HL-60 (cell line): ENCODE measurements at places on chromosomes 3 and 15.
A peak's percentile ranks its signal among the peaks of the same experiment; 100 is the strongest.

GRCh38 chr3:128011140-128011539 lies 41.1 kb upstream of the SEC61A1 start:
- DNase-seq: no peak

DNA sequence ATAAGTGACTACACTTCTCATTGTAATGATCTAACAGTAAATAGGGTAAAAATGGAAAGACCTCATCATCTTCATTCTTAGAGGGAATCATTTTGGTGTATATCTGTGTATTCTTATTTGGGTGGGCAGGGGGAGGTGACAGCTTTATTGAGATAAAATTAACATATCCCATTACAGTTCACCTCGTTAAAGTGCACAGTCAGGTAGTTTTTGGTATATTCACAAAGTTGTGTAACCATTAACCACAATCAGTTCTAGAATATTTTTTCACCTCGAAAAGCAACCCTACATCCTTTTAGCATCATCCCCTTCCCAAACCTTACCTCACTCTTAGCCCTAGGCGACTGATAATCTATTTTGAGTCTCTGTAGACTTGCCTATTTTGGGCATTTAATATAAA lies 8.1 kb downstream of the PIAS1 start:
- no peak for DNase-seq

DNA sequence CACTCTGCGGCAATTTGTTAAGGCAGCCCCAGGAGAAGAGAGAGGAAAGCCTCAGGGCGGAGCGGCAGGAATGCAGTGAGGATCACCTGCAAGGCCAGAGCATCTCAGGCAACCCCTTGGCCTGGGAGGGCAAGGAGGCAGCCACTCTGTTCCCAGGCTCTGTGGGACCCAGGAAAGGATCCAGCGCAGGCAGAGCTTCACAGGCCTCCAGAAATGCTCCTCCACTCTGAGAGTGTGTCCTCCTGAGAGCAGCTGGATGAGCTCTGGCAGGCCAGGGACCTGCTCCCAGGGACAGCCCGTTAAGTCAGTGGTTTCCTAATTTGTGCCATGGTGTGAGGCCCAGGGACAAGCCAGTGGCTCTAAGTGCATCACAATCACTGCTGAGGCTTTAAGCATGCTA lies 35.2 kb downstream of the RAB6B start:
- DNase-seq: no peak

GRCh38 chr3:94524102-94524919 lies 461.4 kb downstream of the NSUN3 start:
- no peak for DNase-seq

DNA sequence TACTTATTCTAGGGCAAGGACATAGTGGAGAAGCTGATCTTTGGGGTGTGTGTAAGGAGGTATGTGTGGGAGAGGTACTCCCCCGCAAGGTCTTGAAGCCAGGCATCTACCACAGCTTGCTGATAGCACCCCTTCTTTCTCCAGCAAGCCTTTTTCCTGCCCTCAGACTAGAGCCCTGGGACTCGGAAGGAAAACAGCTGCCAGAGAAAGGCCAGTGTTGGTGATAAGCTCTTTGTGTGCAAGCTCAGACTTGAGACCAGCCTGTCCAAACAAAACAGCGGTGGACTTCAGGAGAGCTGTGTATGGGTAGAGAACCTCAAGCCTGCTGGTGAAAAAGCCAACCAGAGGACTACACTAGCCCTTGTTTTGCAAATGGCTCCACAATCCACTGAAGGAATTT lies 1028.6 kb downstream of the MCTP2 start:
- DNase-seq: no peak

DNA sequence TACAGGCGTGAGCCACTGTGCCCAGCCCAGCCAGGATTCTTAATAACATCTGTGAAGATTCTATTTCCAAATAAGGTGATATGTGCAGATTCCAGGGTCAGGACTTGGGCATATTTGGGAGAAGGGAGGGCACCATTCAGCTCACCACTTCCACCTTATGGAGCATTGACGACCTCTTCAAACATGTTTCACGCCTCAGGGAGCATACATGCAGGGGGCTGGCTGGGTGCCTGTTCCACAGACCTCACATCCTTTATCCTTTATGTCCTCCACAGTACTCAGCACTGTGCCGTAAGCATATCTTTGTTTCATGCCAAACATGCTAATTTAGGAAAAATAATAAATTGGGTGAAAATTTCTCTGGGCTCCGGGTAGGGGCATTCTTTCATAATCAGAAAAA lies 229.0 kb downstream of the THSD4 start:
- no peak for DNase-seq

DNA sequence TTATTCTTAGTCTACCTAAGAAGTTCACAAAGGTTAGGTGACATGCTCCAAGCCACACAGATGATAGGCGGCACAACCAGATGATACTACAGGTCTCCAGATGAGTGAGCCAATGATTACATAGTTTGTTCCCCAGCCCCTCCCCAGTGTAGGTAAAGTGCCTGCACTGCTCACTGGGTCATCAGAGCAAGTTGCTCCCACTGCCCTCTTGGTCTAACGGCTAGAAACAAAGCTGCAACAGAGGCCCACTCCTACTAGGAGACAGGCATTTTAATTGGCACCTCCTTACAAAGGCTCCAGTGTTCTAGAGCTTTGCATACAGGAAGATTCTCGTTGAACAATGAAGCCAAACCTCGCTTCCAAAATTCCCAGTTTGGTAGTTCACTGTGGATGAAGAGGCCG lies 47.3 kb downstream of the TMEM44 start:
- DNase-seq: no peak

DNA sequence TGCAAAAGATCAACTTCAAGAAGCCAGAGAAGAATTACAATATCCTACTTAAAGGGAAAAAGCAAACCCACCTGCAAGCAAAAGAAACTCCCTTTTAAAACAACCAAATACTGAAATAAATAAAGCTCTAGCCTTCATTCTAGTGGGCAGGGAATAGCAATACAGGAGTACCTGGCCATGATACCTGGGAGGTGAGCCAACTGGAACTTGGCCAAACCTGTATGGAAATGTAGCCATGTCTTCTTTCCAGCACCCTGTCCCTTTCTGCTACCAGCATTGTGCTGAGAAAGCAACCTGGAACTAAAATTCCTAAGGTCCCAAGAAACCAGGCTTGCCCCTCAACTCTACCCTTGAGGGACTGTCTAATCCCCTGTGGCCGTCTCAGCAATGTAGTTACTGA lies 530.0 kb downstream of the EPHB1 start:
- DNase-seq: no peak

DNA sequence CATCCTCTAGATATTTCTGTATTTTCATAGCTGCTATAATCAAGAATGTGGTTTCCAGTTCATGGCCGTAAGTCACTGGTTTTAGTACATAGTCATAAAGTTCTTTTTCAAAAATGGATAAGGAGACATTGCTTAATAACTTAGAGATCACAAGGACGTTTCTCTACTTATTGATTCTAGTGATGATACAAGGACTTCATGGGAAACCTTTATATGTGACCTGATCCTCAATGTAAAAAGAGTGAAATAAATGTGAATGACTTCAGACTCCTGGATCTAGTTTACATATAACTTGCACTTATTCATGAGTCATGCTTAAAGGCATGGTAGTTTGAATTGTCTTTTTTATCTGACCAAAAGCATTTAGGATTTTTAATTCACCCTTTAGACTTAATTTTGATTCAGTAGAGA lies 35.2 kb downstream of the TSC22D2 start:
- DNase-seq: no peak

DNA sequence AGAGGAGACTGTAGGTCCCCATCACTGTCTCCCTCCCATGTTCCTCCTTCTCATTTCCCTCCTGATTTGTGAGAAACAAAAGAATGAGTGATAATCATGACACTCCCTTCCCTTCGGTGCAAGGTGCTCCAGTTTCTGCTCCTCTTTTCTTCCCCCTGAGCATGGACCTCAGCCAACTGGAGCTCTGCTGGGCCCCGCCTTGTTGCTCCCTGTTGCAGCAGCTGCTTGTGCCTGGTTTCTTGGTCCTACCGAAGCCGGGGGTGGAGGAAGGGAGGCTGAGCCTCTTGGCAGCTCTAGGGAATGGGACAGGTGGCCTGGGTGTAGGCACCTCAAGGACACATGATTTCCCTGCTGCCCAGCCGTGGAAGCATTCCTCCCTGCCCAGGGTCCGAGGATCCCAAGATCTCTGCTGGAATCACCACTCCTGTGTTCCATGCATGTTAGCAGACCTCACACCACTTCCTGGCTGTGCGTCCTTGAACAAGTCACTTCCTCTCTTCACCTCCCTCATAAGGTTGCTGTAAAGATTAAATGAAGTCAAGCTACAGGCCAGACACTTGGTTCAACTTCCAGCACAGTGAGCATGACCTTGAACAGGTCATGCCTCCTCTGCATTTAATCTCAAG lies 131.6 kb upstream of the ABHD17C start:
- DNase-seq: no peak

GRCh38 chr3:11155341-11156025 lies 1.2 kb downstream of the HRH1 start:
- peak; percentile 44 for DNase-seq

DNA sequence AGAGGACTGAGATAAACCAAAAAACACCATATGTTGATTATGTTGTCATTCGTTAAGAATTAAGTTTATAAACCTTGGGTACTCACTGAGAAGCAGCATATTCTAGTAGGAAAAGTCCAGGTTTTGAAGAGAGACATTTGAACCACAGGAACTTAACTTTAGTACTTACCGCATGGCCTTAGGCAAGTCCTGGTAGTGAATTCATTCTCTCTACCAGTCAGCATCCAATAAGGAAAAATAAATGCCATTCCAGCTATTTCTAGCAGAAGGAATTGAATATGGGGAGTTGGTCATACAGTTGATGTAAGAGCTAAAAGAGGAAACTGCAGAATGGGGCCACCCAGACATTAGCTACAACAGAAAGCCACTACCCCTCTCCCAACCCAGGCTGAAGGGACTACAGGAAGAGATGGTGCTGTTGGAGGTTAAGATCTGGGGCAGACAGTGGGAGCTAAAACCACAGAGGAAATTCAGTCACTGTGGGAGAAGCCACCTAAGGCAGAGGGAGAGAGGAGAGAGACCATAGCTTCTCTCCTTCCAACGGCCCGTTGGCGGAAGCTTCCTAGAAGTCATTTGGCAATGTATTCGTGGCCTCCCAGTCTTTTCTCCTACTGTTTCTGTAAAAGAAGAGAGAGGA lies 133.8 kb upstream of the RARB start:
- DNase-seq: peak; percentile 85

DNA sequence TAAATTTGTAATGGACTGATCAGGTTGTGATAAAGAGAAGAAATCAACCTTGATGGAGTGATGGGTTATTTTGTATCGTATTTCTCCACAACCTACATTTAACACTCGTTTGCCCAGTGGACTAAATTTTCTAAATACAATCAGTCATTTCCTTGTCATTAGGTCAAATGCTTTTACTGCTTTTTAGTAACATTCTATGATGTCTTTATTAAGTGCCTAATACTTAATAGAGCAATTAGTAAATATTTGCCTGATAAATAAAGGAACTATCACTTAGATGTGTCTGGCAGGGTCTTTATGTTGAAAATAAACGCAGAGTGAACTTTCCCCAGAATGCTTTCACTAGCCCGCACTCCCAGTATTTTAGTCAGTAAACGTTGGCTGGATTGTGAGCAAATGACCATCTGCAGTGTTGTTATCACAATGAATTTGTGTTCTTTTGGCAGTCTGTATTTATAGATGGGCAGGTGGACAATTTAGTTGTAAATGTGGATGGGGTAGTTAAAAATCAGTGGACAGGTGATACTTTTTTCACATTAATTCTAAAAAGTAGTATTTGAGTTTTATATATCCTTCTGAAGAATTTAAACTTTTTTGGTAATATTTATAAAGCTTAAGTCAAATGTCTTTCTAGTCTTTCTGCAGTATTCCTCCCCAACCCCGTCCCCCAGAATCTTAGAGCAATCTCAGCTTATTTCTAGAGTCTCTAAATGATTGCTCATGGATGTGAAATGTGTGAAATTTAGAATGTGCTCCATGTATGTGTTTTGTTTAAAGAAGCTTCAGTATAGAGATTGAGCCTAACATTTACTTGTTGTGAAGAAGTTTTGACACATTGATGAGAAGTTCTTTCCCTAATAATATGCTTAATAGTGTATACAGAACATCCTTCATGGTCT lies 4.9 kb downstream of the USP3 start:
- no peak for DNase-seq

DNA sequence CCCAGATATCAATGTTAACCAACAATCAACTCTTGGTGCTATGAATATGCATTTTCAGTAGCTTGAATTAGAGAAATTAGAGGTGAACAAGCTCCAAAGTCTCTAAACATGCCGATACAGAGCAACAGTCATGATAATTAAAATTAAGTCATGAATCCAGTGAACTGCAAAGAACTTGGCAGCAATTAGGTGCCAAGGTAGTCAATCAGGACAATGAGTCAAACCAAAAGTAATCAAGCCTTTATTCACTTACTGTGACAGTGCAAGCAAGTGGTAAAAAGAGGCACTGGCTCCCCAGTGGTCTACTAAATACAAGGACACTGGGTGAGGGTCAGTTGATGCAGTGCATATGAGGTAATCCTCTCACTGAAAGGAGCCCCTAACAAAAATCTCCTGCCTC lies 1.8 kb downstream of the ZNF770 start:
- DNase-seq: no peak

GRCh38 chr3:101762041-101762646 lies 16.9 kb upstream of the NXPE3 start:
- no peak for DNase-seq

DNA sequence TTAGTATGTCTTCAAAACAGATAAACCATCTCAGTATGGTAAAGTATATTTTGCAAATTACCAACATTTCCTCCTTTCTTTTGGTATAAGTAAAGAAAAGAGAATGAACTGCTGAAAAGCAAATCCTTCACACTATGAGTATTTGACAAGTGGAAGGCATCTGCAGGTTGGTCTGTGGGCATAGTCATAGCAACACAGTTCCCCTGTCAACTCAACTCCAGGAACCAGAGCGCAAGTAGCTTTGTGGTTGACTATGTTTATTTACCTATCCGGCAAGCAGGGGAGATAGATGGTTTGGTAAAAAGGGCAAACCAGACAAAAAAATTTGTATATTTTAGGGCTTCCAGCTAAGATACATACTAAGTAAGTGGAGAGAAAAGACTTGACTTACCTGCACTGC lies 88.3 kb upstream of the PPIB start:
- DNase-seq: no peak

GRCh38 chr15:83887961-83888360 lies 234.0 kb downstream of the ADAMTSL3 start:
- no peak for DNase-seq

DNA sequence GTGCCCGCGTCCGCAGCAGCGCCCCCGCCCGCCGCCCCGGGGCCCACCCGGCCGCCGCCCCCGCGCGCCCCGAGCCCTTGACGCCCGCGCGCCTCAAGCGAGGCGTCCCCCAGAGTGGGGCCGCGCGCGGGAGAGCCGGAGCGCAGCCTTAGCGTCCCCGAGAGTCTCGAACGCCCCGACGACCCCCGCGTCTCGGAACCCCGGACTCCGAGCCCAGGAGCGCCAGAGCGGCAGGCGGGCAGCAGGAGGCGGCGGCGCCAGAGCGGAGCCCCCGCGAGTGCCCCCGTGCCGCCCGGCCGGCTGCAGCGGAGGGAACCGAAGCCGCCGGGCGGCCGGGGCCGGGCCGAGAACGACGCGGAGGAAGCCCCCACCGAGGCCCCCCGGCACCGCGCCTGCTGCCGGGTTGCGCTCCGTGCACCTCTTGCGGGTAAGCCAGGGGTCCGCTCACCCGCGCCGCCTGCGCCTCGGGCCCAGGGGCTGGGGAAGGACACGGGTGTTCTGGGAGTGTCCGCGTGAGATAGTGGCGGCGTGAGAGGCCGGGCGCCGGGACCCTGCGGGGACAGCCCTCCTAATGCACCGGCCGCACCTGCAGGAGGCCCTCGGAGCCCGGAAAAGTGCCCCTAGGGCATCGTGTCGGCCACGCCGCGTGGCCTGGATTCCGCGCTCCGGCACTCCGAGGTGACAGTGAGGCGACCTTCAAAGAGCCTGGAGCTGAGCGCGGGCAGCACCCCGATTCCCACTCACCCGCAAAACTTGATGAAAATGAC lies 52.0 kb upstream of the ULK4 start:
- DNase-seq: no peak
